ENCODE measurements at places on chromosomes 3 and 15.

DNA sequence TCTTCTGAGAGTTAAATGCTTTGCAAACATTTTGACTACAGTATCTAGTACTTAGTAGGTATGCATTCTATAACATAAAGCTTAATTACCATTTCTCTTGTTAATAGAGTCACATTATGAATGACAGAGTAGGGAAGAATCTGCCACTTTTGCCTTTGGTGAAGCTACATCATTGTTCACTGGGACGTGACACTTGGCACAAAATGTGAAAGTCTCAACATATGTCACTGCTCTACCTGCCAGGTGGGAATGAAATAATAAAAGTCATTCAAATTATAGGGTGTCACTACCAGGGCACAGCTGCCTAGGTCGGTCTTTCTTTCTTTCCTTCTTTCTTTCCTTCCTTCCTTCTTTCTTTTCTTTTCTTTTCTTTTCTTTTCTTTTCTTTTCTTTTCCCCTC lies 17.6 kb downstream of the GPR87 start:
- no peak for DNase-seq

- no peak for DNase-seq
Observed at GRCh38 chr15:29813009-29813408, 9.3 kb downstream of the TJP1 start.

GRCh38 chr3:14773691-14774128 lies 45.1 kb upstream of the FGD5 start:
- DNase-seq, result no peak

- no peak for DNase-seq
Observed at GRCh38 chr3:452221-452620, 255.7 kb downstream of the CHL1 start.

DNA sequence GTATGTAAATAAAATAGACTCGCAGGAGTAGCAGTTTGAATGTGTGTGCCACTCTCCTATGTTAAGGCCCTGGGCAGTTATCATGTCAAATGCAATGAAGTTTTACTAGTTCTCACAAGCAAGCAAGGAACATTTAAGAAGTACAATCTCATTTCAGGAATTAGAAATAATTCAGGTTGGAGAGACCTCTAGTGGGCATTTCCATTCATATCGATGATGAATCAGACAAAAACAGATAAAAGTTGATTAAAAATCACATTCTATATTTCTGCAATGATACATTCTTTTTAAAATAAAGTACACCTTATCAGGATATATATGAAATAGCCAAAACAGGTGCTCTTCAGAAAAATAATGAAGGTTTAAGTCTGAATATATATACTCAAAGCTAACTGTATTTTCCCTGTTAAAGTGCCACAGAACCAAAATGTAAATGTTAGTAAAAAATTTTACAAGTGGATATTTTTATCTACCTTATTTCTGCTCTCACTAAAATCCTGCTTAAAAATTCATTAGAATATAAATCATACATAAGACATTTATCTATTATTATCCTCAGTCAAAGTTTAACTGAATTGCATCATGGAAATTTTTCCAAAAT lies 492.4 kb upstream of the FRG2C start:
- peak; percentile 17 for DNase-seq

GRCh38 chr15:28932361-28932760 lies 46.6 kb downstream of the APBA2 start:
- DNase-seq, result no peak

GRCh38 chr3:108430540-108430939 lies 79.9 kb downstream of the MYH15 start:
- DNase-seq, result no peak

- no peak for DNase-seq
Observed at GRCh38 chr15:45648521-45649200, 13.8 kb downstream of the SQOR start.

GRCh38 chr3:124926426-124927101 lies 8.0 kb downstream of the MUC13 start:
- no peak for DNase-seq

DNA sequence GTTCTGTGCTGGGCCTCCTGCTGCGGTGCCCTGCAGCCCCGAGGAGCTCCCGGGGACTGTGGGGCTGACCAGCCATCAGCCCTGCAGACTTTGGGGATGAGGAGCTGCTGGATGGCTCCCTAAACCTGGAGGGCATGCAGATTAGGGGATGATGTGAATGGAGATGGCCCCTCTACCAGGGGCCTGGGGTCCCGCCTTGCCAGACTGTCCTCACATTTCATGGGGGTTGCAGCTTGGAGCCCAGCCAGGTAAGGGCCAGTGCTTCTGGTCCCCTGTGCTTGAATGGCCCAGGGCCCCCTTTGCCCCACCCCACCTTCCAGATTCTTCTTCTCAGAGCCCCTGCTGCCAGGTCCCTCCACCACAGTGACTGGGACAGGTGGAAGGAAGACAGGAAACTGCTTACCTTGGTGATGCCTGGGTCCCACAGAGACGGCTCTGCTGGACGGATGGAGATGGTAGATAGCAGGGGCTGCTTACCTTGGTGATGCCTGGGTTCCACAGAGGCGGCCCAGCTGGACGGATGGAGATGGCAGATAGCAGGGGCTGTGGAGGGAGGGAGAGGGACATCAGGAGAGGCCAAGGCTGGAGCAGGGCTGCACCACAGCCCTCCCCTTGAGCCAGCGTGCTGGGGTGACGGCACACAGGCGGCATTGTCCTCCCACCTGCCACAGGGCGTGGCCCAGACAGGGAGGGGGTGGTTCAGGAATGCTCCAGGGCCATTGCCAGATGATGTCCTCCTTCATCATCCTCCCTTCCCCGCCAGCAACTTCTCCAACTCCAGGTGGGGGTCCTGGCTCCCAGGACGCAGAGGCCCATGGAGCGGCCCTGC lies at the start of gene SPTBN5:
TSS of gene SPTBN5 (minus strand) at position 632 of the 829 bp plus-strand sequence. CDS start at position 76, 556 bp downstream.
- no peak for DNase-seq

DNA sequence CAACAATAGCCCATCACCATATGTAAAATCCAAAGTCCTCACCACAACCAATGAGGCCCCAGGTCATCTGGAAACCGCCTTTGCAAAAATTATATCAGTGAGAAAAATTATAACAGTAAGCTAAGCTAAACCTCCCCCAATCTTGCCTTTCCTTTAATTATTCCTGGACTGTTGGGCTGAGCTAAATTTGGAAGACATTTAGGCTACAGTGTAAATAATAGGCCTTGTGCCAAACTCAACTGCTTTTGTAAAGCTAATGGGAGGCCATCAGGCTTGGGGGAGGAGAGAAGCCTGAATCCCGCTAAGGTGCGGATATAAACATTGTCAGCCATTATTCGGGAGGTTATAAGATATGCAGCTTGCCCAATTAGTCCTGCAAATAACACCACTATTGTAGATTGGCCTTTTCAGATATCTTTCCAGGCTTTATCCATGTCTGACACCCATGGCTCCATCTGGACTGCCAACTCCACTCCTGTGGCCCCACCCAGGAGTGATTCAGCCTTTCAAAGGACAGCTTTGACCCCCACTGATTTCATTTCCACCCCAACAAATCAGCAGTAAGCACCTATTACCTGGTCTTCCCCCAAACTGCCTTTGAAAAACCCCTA lies 53.0 kb upstream of the CA12 start:
- no peak for DNase-seq

DNA sequence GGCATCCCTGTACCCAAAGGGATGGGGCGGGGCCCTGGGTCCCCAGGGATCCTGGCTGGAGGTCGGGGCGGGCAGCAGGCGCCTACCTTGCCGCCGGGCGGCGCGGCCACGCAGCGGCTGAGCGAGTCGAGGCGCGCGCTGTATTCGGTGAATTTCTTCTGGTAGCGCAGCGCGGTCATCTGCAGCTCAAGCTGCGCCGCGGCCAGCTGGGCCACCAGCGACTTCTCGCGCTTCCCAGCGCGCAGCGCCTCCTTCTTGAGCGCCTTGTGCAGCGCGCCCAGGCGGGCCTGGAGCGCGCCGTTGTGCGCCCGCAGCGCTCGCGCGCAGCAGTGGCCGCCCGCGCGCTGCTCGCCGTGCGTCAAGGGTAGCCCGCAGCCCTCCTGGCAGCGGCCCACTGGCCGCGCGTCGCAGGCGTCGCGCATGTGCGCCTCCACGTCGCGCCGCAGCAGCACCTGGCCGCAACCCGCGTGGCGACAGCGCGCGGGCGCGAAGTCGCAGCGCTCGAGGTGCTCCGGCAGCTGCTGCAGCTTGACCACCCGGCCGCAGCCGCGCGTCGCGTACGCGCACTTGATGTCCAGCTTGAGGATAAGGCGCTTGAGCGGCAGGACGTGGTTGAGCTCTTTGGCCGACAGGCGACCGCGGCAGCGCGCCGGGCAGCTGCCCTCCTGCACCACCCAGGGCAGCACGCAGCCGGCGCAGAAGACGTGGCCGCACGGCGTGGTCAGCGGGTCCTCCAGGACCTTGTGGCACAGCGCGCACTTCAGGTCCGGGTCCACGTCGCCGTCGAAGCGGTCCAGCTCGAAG lies 522 bp downstream of the PDZRN3 start:
- DNase-seq, result no peak

GRCh38 chr3:80549173-80549572 lies 781.4 kb upstream of the ROBO1 start:
- no peak for DNase-seq

DNA sequence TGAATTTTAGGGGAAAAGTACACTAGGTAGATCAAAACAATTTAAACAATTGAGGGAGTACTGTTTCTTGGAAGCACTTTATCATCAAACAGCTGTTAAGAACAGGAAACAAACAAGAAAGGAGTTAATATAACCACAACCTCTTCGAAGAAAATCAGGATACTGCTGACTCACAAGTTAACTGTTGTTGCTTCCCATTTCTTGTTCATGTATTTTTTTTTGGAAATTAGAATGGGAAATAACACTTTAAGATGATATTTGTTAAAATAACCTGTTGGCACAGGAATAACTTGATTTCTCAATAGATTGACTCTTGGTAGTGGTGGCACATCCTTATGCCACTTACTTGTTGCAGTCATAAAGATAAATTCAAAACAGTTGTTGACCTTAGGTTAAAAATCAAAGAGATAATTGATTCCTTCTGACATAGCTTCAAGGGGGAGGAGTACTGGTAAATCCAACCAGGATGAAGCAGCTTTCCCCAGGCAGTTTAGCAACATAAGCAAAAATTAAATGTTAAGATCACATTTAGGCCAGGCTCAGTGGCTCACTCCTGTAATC lies 3.3 kb downstream of the BNIP2 start:
- peak; percentile 69 for DNase-seq

DNA sequence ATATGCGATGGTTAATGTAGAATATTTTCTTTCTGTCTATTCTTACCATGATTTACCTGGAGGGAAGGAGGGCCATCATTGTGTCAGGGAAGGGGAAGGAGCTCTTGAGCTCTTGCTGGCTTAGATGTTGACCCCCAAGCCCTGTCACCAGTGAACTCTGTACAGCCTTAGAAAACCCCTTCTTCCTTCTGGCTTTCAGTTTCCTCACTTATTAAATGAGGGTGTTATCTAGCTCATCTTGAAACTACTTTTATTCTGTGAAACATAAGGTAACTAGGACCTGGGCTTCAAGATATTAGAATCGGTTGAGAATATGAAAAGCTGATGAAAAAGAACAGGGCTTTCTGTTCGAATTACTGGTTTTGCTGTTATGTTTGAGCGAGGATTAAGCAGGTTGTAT lies 25.1 kb upstream of the UTS2B start:
- DNase-seq, result no peak

DNA sequence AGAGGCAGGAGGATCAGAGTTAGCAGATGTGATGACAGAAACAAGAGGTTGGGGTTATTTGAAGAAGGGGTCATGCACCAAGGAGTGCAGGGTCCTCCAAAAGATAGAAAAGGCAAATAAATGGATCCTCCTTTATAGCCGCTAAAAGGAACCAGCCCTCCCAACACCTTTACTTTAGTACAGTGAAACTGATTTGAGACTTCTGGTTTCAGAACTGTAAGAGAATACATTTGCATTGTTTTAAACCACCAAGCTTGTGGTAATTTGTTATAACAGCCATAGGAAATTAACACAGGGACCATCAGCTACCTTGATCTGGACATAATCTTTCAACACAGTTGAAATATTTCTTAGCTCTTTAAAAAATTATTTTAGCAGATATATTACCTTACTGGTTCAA lies 166.6 kb downstream of the TIGIT start:
- DNase-seq, result no peak

- no peak for DNase-seq
Observed at GRCh38 chr3:115071601-115072000, 75.5 kb downstream of the ZBTB20 start.

- no peak for DNase-seq
Observed at GRCh38 chr3:173750591-173750990, 353.0 kb downstream of the NLGN1 start.

- DNase-seq, result no peak
Observed at GRCh38 chr3:169657351-169658124, 6.0 kb downstream of the MECOM start.

GRCh38 chr15:71806452-71806931 lies 3.9 kb upstream of the NR2E3 start:
- no peak for DNase-seq

- DNase-seq, result peak; percentile 43
Observed at GRCh38 chr15:78540871-78541743, 863 bp downstream of the PSMA4 start.

- no peak for DNase-seq
Observed at GRCh38 chr3:127680798-127681221, 8.1 kb downstream of the ABTB1 start.

DNA sequence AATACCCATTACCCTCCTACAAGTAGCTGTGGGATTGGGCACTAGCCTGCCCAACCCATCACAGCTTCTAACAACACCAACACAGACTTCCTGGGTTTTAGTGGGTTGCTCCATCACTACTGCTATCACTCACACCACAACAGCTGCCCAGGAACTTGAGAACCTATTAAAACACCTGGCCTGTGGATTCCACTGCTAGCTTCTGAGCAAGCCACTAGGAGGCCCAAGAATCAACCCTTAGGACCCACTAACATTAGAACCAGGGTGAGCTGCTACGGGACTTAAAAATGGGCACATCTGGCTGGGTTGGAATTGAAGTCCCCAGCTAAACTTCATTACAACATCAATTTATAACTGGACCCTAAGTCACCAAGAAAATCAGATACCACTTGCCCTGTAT lies 113.2 kb upstream of the TP63 start:
- DNase-seq, result no peak

DNA sequence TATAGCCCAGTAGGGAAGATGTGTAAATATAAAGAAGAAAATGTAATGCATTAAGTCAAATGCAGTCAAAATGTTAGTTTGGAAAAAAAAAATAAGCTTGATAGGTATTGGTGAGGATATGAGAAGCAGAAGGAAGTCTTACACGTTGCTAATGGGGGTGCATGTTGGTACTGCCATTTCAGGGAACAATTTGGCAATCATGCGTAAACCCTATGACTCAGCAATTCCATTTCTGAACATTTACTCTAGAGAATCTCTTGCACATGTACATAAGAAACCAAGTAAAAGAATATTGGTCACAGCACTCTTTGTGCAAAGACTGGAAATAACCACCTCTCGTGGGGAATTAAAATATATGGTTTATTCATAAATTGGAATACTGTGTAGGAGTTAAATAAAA lies 35.5 kb upstream of the TIMP4 start:
- peak; percentile 63 for DNase-seq

DNA sequence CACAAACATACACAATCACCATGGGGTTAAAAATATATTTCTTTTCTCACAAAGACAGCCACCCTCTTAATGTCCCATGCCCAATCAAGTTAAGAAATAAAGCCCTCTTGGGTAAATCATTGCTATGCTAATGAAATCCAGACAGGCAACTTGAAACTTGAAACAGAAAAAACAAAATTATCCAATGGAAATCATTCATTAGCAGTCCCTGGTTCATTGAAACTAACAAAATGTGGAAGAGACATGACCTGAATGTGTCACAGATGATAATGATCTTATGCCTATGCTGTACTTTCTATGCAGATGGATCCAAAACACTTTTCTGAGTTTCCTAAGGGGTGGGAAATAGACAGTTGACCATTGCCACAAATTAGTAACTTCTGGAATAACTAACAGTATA lies 983.7 kb downstream of the MCTP2 start:
- no peak for DNase-seq

All from hematopoietic multipotent progenitor cell treated with erythropoietin and hydrocortisone succinate and interleukin-3 and kit ligand, for 8 days (in vitro differentiated cells).